Left ventricle myocardium inferior (tissue), 1 donor: ENCODE measurements at places on chromosomes 13 and 19.
A peak's percentile ranks its signal among the peaks of the same experiment; 100 is the strongest.

- DNase-seq = no peak
These were observed 277.3 kb downstream of the FOXO1 start for GRCh38 chr13:40389081-40389641.

DNA sequence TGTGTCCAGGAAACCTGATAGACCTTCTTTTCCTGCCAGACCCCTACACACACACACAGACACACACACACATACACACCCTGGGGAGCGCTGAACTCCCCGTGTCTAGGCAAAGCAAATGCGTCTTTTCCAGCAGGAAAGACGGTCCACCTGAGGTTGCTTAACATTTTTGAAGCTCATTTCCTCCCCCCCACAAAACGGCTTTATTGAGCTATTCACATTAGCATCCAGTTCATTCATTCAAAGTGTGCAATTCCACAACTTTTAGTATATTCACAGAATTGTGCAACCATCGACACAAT is 3.4 kb downstream of the GSX1 start:
- DNase-seq = no peak

DNA sequence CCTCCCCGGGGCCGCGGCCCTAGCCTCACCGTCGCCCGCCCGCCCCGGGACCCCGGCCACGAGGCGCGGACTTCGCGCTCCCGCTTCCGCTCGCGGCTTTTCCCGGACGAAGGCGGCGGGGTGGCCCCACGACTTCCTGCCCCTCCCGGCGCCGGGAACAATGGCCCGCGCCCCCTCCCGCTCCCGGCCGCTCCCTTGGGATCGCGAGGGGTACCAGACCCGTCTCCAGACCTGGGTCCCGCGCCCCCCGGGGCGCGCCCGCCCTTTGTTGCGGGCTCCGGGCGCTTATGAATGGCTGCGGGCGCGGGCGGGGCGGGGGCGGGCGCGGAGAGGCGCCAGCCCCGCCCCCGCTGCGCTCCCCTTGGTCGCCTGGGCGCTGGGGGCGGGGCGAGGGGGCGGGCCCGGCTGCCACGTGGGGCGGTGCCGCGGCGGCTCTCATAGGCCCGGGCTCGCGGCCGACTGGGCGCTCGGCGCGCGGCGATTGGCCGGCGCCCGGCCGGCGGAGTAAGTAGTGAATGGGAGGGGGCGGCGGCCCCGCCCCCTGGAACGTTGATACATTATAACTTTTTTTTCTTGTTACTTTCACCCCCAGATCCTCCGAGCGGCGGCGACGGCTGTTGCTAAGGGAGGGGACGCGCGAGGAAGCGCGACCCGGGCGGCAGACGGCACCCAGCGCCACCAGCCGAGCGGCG is 1.1 kb downstream of the MIDN start:
- DNase-seq = peak; percentile 95

- DNase-seq = no peak
These were observed 38.7 kb upstream of the FLT1 start for GRCh38 chr13:28533441-28534166.

DNA sequence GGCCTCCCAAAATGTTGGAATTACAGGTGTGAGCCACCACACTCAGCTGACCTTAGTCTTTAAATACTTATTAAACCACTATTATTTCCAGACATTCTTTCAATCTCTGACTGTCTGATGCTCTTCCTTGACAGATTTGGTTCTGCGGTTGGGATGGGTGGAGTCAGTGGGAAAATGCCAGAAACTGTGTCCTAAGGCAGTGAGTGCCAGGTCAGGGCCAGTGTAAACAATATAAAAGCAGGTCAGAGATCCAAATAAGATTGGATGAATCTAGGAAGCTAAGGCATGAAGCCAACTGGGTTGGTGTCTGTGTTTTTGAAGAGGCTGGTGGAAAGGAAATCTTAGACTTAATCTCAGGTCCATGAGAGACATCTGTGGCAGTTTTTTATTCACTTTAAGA is 74.7 kb downstream of the KLF5 start:
- DNase-seq = no peak

- DNase-seq = no peak
These were observed 29.5 kb upstream of the CEBPG start for GRCh38 chr19:33343859-33344572.

GRCh38 chr13:76872675-76873074 is 13.5 kb downstream of the KCTD12 start:
- no peak for DNase-seq

- DNase-seq = no peak
These were observed 11.9 kb downstream of the KLF2 start for GRCh38 chr19:16336571-16336970.

- DNase-seq = no peak
These were observed 2012.6 kb downstream of the PCDH9 start for GRCh38 chr13:65217471-65217995.

- no peak for DNase-seq
These were observed 63.9 kb downstream of the GPC6 start for GRCh38 chr13:93290503-93290902.
